ENCODE measurements at places on chromosomes 2 and 18.

DNA sequence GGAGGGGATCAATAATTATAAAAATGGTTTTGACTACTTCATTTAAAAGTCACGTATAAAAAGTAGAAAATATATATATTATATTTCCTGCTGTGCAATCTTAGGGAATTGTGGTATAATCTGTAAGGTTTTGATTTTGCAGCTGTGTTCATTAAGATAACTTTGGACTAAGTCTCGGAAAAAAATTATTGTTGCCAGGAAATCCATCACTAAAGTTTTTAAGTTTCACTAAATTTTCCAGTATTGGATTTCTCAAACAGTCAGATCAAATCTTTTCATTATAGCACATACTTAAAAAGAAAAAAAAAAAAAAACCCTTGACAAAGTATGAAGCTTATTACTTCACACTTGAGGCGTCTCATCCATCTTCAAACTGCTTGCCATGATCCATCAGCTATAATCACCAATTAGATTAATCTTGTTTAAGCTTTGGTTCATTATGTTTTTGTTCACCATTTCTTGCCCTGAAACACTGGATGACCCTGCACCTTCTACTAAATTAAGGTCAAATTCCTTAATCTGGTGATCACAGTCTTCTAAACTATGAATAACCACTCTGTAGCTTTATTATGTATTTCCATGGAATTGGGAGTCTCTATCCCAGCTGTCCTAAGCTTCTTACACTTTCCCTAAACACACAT, 326.6 kb upstream of the COL3A1 start:
- DNase-seq = peak; percentile 65

DNA sequence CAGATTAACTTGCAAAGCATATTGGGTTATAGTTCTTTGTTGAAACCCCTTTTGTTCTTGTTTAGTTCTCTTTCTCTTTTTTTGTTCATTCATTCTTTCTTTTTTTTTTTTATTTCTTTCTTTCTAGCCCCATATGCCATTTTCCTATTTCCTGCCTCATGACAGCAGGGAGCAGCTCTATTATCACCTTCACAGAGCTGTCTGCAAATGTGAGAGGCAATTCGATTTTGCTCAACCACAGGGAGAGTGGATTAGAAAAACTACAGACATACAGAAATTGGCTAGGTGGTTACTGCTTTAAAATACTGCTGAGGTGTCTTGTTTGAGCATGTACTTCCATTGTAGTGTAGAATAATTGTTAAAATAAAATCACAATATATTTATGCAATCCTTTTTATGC, 44.2 kb upstream of the TBR1 start:
- no peak for DNase-seq

GRCh38 chr2:189210250-189211087, 30.9 kb upstream of the COL5A2 start:
- peak; percentile 99 for DNase-seq

GRCh38 chr2:231041061-231041689, 3.9 kb downstream of the C2orf72 start:
- no peak for DNase-seq

DNA sequence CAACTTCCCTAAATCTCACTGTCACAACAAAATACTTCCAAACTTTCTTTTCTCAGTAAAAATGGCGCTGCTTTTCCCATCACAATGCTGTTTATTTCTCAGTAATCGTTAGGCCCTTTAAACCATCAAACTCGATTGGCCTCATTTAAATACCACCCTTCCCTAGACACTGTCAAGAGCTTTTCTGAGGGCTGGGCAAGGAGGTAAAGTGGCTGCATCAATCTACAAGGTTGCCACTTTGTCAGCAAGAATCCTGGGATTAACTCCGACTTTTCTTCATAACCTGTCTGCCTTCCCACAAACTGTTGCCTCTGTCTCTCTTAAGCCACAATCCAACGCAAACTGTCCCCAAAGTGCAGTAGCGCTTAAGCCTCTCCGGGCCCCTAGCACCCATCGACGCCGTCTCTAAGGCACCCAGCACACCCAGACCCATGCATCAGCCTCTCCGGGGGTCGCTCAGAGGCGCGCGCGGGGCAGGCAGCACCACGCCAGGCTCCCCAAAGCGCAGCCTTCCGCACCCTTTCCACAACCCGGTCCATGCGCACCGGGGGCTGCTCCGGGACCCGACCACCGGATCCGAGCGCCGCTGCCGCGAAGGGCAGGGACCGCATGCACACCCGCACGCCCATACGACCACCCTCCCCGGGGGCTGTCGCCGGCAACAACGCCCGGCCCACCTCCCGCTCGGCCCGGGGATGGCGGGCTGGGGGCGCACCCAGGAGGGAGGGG, 683 bp downstream of the MBOAT2 start:
- peak; percentile 34 for DNase-seq

GRCh38 chr2:222568865-222569264, 87.0 kb downstream of the FARSB start:
- DNase-seq = peak; percentile 81

DNA sequence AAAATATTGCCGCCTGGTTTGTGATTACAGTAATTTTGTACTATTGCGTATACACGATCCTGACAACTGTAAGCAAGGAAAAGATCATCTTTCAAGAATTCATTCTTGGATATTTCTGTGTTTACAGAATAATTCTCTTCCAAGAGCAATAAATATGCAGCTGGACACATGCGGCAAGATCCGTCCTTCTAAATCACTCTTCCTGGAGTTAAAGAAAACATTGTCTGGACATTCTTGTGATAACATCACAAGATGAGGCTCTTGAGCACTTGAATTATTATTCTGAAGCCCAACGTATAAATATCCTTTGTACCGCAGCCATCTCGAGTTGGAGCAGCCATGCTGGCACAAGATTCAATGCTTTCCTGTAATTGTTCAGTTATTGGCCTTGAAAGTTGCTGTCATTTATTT, 9.9 kb downstream of the FHL2 start:
- peak; percentile 97 for DNase-seq

DNA sequence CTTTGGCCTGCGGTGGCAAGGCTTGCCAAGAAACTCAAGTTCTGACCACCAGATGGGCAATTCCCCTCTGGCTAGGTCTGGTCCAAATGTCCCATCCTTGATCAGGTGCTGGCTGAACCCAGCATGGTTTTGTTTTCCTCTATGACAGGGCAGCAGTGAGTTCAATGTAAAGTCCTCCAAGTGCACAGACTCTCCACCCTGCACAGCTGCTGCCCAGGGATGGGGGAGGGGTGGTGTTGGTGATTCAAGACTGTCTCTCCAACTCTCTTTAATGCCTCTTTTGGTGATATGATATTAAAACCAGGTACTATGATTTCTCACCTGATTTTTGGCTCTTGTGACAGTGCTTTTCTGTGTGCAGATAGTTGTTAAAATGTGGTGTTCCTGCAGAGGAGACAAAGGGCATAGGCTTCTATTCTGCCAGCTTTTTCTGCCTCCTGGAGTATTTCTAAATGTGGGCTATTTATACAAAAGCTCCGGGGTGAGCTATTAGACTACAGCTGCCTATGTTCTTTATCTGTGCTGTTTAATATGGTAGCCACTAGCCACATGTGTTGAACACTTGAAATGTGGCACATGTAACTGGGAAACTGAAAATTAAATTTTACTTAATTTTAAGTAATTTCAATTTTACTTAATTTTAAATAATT, 64.0 kb upstream of the STK39 start:
- DNase-seq = no peak

- peak; percentile 48 for DNase-seq
These were observed 351.5 kb downstream of the TXNL1 start for GRCh38 chr18:56286775-56287325.

DNA sequence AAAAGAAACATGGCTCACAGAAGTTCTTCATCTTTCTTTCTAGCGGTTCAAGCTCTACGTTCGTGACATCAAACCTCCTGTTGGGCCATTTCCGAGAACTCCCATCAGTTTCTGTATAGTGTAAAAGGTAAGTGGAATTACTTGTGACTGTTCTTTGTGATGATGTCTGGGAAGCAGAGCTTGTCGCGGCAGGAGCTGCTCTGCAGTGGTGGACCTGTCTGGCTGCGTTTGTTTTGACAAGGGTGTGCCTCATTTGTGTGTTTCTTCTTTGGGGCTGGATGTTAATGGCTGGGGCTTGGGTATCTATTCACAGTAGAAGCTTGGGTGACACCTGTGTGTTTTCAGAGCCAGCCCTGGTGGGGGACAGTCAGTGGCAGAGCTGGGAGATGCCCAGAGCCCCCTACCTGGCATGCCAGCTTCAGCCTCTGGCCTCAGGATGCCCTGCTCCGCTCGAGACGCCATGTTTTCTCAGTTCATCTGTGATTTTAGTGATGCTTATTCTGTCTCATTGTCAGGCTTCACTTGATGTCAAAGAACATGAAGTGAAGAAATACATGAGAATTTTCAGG, 59.6 kb downstream of the LDLRAD4 start:
- no peak for DNase-seq

- peak; percentile 72 for DNase-seq
These were observed 34.9 kb downstream of the FEZ2 start for GRCh38 chr2:36562973-36563532.

All from fibroblast of lung (primary cell).